ENCODE measurements at places on chromosomes 7 and 10. TPM values are rescaled to one million over a fixed set of nuclear protein-coding genes. Genes with fewer than 3 reads are reported as not detected.

GRCh38 chr7:11236680-11237079 lies 263.0 kb downstream of the PHF14 start:
- DNase-seq = no peak

GRCh38 chr10:82171899-82172298 lies 296.9 kb downstream of the NRG3 start:
- DNase-seq = no peak

DNA sequence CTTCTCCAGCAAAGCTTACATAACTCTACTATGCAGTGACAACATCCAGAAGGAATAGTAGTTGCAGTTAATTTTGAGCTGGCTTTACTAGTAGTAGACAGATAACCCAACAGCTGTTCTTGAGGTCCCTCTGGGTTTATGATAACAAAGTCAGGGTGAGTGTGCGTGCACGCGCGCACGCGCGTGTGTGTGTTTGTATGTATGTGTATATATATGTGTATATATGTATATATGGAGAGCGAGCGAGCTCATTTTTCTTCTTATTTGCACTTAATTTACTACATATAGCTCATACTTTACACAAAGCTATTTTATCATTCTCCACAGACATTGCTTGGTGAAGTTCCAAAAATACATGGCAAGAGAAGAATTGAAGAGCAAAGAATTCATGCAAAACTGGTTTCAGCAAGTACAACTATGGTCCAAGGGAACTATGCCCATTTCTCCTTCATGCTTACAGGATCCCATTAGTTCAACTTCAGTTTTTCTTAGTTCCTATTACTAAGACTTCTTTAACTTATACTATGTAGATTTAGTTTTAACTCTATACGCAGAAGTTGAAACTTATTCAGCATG lies 105.9 kb upstream of the TMEM168 start:
- no peak for DNase-seq

DNA sequence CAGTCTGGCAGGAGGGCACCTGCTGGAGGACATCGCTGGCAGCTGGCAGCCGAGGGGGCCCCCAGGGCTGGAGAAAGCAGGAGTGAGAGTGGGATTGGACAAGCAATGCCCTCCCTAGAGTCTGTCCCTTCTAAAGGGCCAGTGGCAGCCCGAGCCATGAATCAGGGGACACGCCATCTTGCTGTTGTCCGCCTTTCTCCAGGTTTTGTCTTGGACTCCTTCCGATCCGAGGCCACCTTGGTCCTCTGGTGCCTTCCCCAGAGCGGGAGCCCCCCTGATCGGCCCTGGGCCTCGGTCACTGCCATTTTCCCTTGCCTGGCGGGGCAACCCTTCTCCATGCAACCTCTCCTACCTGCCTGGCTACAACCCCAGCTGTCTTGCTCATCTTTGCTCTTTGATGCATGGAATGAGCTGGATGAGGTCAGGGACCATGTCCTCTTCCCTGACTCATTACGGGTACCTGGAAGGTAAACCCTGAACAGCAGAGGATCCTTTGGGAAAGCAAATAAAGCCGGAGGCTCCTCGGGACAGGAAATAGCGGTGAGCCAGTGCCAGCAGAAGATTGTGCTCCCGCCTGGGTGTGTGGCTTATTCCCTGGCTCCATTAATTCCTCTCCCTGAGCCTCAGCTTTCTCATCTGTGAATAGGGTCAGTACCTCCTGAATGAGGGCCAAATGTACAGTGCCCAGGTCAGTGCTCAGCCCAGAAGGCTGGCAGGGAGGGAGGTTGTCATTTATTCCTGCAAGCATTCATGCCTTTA lies 112.0 kb downstream of the GRK5 start:
- DNase-seq = no peak

GRCh38 chr10:124916098-124916584 lies 25.8 kb upstream of the ZRANB1 start:
- DNase-seq = no peak

DNA sequence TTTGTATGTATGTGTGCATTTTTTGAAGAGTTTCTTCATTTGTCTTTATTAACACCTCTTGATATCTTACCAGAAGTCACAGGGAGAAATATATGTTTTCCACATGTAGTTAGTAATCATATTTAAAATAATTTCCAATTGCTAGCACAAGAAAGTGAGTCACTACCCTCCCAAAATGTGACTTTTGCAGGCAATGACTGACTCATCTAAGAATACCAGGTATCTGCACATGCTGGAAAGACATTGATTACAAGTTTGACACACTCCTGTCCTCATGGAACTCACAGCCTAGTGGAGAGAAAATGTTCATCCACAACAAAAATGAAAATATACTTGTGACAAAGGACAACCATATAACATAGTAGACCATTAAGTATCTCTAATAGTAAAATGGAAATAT lies 82.9 kb downstream of the SEMA3D start:
- DNase-seq = no peak

DNA sequence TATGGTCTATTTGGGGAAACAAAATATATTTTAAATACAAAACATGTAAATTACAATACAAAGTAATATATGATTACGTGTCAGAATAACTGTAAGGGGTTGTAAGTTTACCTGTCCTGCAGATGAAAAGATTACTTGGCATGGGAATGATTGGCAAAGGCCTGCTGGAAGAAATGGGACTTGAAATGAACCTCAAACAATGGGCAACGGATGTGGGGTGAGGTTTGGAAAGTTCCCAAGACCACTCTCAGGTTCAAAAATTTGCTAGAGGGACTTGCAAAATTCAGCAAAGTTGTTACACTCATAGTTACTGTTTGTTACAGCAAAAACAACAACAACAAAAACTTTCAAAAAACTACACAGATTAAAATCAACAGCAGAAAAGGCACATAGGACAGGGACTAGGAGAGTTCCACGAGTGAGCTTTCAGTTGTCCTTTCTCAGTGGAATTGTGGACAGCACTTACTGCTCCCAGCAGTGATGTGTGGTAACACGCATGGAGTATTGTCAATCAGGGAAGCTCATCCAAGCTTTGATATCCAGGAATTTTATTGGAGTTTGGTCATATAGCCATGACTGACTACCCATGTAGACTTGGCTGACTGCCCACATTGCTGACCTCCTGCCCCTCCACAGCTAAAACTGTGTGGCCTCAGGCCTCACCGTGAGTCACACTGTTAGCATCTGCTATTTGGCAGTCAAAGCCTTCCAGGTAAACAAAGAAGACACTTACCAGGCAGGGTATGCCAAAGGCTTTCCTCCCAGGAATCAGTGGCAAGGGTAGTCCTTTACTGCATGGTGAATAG lies 43.8 kb downstream of the EXOC6 start:
- peak; percentile 68 for DNase-seq

DNA sequence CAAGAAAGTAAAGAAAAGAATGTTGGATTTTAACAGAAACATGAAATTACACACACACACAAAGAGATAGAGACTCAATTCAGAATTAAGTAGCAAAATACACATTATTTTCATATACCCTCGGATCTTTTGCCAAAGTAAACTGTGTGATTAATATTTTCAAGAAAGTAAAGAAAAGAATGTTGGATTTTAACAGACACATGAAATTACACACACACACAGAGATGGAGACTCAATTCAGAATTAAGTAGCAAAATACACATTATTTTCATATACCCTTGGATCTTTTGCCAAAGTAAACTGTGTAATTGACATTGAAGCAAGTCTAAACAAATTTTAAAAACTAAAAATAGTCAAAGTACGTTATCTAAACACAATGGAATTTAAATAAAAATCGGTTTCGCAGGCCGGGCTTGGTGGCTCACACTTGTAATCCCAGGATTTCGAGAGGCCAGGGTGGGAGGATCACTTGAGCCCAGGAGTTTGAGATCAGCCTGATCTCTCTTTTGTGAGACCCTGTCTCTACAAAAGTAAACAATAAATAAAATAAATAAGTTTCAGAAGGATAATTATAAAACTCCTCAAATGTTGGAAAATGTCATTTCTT lies 337.3 kb upstream of the MAGI2 start:
- no peak for DNase-seq

- peak; percentile 73 for DNase-seq
Measured at GRCh38 chr10:61896854-61897661, 4.4 kb upstream of the ARID5B start.

GRCh38 chr10:77428691-77429395 lies 208.8 kb downstream of the KCNMA1 start:
- peak; percentile 84 for DNase-seq

GRCh38 chr10:48453451-48454301 lies 147.2 kb downstream of the MAPK8 start:
- no peak for DNase-seq

- no peak for DNase-seq
Measured at GRCh38 chr10:128902031-128902710, 564.9 kb upstream of the MGMT start.

DNA sequence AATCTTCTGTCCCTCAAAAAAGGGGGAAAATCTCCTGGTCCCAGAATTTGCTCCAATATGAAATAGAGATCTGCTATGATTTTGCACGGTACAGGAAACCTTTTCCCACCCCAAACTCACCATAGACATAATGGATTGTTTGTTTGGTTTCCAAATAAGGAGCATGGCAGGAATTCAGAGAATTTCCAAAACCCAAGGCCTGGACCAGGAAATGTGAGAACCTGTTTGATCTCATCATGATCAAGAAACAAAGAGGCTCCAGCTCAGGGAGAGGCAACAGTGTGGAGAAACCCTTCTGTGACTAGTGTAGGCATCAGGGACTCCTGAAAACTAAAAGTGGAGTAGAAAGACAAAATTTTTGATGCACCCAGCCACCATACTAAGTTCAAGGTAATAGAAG lies 1548.1 kb upstream of the LRRTM3 start:
- no peak for DNase-seq

DNA sequence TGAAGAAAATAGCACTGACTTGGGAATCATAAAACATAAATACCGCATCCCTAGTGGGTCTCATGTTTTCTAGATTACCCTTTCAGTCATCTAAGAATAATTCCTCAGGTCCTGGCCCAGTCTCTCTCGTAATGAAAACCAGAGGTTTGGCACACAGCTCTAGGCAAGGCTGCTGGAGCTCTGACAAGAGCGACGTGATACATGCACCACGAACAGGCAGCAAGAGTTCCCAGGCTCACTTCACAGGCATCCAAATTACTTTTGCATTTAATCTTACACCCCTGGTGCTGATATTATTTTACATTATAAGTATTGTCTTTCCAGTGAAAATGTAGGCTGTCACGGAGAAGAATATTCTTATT lies 105.2 kb downstream of the THSD7A start:
- peak; percentile 74 for DNase-seq

- no peak for DNase-seq
Measured at GRCh38 chr10:474406-474805, 215.1 kb downstream of the DIP2C start.

DPYSL4 gene
- 1.9 TPM for total RNA-seq

DNAJC1 gene
- total RNA-seq = 135 TPM

ASZ1 gene
- not detected for total RNA-seq
